ENCODE measurements at places on chromosomes 2 and 18.

DNA sequence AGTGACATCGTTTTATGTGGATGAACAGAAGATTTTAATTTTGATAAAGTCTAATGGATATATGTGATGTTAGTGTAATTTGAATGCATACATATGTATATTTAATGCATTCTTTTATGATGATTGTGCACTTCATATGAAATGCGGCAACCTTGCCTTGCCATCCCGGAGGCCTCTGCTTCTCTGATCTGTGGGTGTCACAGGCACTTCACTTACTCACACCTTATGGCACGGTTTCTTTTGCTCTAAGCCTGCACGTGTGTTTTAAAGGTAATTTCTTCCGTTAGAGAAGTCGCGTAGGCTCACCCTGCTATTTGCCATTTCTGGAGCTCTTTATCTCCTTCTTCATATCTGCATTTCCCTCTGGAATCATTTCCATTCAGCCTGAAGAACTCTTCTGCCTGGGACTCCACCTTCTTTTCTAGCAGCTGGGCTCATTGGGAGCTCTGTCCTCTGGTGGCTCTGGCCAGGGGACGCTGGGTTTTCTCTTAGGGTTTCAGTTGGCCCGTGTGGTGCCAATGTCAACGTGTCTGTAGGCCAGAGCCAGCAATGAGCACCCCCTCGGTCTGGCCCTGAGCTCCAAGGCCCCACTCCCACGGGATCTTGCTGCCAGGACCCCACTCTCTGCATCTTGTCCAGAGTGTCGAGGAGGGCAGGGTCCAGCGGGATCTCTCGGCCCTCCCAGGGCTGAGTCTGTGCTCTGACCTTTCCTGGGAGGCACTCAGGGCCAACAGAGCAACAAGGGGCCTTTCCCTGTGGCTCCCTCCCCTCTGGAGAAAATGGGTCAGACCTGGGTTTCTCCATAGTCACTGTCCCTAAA is 97.3 kb downstream of the RTP5 start:
- DNase-seq, result peak; percentile 21

DNA sequence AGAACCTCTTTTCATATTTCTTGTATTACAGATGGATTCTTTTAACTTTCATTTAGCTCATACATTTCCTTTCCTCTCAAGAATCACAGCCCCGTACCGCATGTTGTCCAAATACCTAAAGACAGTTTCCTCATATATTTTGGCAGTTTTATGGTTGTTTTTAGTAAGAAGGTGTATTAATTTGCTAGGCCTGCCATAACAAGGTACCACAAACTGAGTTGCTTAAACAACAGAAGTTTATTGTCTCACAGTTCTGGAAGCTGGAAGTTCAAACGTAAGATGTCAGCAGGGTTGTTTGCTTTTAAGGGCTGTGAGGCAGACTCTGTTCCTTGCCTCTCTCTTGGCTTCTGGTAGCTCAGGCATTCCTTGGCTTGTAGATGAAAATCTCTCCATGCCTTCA is 343.2 kb upstream of the TNP1 start:
- no peak for DNase-seq

- no peak for DNase-seq
Observed at GRCh38 chr18:61741881-61742454, 150.8 kb downstream of the RNF152 start.

GRCh38 chr2:47198985-47199451 is 43.9 kb upstream of the STPG4 start:
- DNase-seq, result no peak

DNA sequence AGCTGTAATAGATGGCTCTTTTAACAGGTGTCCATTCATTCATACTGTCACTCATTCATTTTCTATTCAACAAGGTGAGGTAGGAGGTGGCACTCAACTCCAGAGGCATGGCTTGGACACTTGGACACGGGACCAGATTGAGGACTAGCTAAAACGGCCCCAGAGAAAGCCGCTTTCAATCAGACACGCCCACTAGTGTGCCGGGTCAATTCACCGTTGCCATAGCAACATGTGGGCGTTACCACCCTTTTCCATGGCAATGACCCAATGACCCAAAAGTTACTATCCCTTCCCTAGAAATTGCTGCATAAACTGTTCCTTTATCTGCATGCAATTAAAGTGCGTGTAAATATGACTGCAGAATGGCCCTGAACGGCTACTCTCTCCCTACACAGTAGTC is 49.2 kb upstream of the LGALSL start:
- no peak for DNase-seq

- DNase-seq, result no peak
Observed at GRCh38 chr2:168748461-168748860, 54.0 kb upstream of the NOSTRIN start.

GRCh38 chr18:50075772-50076171 is 119.2 kb downstream of the MYO5B start:
- DNase-seq, result no peak

DNA sequence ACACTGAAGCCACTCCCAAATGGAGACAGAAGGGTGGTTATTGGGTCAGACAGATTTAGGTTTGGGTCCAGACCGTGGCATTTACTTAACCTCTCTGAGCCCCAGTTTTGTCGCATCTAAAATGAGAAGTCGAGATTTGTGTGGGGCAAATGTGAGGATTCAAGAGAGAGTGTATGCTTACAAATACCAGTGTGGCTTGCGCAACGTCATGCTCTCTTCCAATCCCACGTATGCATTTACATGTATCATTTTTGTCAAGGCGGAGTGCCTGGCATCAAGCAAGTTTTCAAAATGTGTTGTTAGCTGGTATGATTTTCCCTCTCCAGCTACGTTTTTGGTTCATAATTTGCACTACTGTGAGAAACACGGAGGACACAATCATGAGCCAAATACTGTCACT is 197.9 kb downstream of the EPHA4 start:
- no peak for DNase-seq

DNA sequence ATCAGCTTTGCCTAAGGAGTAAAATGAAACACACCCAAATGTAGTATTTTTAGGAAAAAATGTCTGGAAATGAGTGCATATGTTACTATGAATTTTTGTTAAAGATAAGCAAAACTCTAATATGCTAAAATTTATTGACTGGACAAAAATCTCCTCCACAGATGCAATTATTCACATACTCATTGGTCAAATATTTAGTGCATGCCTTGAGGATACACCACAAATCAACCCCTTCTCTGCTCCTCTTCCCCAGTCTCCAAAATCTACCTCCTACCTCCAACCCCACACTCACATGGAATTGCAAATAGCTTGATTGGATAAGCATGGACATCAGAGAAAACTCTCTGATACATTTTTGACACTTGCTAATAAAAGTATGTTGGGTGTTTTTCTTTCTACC is 95.6 kb upstream of the CDC42EP3 start:
- DNase-seq, result no peak

- no peak for DNase-seq
Observed at GRCh38 chr18:35050705-35051195, 9.5 kb downstream of the MAPRE2 start.

Measured in activated CD4-positive, alpha-beta T cell treated with anti-CD3 and anti-CD28 coated beads, Interleukin-2, amount 50 U/mL, for 24 hours (primary cell).